Trophoblast cell (in vitro differentiated cells and primary cell): ENCODE measurements at places on chromosomes 13 and 19.

DNA sequence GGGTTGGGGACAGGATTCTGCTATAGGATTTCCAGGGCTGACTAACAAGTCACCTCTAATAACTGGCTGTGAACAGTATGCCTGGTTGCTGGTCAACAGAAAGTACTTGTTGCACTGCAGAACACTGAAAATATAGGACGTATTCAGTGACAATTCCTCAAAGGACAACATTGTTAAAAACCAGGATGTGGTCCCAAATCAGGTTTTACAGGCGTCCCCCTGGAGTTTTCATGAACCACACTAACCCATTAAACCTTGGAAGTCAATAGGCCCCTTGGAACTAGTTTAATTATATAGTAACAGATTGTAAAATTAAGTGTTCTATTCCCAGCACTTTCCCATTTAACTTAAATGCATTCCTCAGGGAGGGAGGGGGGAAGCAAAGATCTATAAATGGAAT lies 495.4 kb downstream of the TBC1D4 start:
- DNase-seq = no peak

GRCh38 chr19:49186108-49186507 lies 28.5 kb downstream of the TRPM4 start:
- no peak for DNase-seq

DNA sequence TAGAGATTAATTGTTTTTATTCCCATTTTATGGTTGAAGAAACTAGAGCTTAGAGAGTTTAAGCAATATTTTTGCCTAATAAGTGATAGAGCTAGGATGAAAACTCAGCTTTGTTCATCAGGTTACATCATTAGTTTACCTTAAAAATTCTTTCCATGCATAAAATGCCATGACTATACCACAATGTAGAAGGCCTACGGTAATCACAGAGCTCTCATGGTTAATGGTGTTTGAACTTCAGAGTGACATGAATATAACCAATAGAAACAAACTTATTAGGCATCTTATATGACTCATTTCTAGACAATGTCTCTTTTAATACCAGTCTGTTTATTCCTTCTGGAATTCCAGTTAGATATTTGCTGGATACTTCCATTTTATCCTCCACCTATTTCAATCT lies 78.5 kb downstream of the FGF9 start:
- no peak for DNase-seq

DNA sequence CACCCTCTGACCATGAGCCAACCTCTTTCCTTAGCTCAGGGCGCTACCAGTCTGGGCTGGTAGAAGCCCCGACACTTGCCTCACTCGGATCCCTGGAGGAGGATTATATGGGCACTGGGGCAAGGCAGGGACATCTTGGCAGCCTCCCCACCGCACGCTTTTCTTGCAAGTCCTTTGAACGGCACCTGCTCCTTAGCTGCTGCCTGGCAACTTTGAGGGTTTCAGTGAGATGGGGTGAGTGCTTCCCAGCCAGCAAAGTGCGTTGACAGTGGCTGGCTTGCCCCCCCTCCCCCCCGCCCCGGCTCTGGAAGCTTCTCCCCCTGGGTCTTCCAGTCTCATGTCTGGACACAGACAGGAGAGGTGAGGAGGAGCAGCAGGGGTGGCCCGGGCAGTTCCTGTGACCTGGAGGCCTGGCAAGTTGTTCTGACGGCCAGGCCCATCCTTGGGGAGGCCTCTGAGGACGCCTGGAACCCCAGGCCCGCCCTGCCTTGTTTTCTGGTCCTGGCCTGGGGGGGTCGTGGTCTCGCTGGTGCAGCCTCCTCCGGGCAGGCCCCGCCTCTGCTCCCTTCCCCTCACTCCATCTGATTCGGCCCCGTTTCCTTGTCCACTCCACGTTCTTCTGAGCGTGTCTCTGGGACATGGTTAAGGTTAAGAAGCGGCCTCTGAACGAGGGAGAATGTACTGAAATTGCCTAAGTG lies 75.2 kb downstream of the ATP11A start:
- DNase-seq = no peak

- no peak for DNase-seq
Observed at GRCh38 chr19:56312342-56312741, 2.3 kb downstream of the ZSCAN5A start.
